ENCODE measurements at places on chromosomes 2 and 18.

DNA sequence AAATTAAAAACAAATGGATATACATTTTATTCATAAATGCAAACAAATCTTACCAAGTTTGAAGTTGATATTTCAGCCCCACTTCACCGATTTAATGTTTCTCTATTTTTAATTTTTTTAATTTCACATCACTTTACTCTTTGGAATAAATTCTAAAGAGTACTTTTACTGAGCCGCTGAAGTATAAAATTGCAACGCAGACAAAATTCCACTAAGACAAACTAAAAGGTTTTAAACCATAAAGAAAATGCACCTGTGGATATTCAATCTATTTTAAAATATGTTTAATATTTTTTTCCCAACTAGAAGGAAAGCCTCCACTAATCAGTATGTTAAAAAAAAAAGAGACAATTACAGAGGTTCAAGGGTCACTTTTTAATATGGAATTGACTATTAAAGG, 1073.9 kb upstream of the CRIM1 start:
- DNase-seq = no peak

GRCh38 chr2:196381464-196381863, 210.1 kb upstream of the STK17B start:
- DNase-seq = no peak

DNA sequence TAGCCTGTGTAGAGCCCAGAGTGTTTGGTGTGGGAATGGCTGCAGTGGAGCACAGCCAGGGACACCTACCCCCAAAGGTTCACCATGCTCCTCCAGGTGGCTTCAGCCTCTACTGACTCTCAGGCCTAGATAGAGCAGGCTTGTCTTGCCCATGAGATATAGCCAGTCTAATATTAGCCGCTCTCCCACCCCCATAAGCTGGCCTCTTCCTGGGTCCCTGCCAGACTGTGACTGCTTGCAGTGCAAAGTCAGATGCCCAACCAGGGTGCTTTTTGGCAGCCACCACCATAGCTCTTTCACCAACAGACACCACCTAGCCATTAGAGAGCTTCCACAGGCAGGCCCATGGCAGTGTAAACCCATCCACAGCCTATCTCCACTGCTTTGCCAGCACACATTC, 405.3 kb downstream of the MBD2 start:
- DNase-seq = no peak

DNA sequence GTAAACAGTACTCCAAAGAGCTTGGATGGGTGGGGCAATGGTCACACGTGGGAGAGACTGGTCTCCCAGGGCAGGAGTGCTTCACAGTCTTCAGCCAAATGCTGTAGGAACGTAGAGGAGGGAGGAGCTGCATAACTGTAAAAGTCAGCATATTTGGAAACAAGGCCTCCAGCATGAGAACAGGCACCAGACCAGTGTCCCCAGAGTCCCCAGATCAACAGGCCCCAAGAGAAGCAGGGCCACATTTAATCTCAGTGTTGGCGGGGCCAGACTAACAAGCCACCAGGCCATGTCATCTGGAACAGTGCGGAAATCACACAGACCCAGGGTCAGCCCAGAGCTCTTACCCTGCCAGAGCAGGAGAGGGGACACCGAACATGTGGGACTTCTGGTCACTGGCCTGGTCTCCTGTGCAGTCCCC, 63.2 kb downstream of the ADCY3 start:
- no peak for DNase-seq

GRCh38 chr2:71327916-71328315, 3.7 kb upstream of the ZNF638 start:
- DNase-seq = no peak

- DNase-seq = no peak
Measured at GRCh38 chr2:48626047-48626446, 8.4 kb downstream of the GTF2A1L start.

GRCh38 chr2:184783576-184783975, 185.2 kb downstream of the ZNF804A start:
- DNase-seq = no peak

DNA sequence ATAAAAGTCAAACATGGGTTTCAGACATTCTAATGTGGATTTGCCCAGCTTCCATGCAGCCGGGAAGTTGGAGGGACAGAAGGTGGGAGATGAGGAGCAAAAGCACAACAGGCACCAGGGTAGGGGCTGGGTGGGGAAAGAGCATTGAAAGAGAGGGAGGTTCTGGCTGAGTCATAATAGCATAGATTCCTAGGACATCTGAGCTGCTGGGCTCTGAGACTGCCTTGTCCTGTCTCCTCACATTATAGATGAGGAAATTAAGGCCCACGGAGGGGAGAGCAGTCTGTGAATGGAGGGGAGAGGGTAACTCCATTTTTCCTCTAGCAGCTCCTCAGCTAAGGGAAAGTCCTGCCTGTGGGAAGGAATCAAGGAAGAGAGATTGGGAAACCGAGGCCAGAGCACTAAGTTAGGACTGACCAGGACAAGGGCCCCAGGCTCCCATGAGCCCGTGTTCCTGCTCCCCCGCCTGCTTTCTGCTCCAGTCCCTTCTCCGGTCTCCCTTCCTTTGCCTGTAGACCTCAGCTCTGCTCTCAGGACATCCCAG, 26.2 kb downstream of the SH2D6 start:
- DNase-seq = no peak

DNA sequence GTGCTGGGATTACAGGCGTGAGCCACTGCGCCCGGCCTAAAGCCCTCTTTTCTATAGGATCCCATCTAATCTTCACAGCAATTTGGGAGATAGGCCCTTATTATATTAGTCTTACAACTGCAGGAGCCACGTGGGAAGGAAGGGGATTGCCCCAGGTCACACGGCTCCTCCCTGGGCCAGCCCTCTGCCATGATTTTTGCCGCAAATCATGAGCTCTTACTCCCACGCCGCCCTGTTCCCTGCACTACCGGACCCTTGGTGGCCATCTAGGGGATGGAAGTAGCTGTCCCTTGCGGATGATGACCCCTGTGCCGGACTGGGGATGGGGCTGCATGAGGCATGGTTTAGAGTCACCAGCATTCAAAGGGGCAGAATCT, 28.4 kb upstream of the PTMA start:
- no peak for DNase-seq

Measured in NCI-H1930 (cell line).